RPMI8226 (cell line): ENCODE measurements at places on chromosomes 12 and 14.

DNA sequence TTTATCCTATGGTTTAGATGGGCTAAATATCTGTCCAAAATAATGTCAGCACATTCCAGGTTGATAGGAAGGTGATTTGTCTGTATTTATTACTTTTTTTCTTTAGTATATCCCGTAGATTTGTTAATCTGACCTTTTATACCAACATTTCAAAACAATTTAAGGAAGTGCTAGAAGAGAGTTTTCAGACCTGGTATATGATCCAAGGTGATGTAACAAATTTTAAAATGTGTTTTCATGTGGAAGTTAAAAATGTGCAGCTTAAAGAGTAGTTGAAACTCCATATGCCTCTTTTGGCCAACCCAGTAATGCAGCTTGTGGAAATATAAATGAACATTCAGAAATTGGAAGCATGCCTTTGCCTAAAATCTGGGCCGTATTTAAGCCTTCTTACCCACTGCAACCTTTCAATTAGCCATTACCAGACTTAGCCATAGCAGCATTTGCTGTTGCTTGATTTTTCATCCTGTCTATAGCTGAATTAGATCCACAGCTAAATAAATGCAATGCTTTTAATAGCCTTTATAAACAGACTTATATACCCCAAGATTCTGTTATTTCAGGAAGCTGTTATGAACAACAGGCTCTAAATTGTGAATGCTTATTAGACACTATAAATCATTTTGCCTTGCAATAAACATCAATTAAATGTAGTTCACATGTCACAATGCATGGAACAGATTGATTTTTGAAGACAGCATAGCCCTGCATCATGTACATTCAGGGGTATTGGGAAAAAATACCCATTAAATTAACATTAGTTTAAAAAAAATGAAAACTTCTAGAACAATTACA, 271.2 kb downstream of the PDZRN4 start:
- DNase-seq: no peak

DNA sequence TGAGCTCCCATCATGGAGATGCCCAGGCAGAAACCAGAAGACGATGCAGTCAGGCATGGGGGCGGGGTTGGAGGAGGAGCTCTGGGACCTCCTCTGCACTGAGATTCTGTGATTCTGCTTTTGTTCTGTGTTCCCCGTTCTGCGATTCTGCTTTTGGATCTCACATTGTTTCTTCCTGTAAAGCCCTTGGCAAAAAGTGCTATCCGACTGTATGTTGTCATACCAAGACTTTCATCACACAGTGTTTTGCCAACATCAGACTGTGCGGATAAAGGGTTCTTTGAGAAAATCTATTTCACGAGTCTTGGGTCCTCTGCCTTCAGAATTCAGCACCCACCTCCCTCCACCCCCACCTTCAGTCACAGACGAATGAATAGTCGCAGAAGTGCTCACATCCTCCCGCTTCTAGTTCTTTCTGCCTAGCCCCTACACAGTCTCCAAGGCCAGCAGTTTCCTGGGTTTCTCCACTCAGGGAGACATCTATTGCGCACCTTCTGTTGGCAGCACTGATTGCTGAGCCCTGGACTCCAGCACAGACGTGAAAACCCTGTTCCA, 24.7 kb upstream of the PWP1 start:
- no peak for DNase-seq

- DNase-seq: no peak
Measured at GRCh38 chr12:78249578-78249977, 418.9 kb downstream of the NAV3 start.

DNA sequence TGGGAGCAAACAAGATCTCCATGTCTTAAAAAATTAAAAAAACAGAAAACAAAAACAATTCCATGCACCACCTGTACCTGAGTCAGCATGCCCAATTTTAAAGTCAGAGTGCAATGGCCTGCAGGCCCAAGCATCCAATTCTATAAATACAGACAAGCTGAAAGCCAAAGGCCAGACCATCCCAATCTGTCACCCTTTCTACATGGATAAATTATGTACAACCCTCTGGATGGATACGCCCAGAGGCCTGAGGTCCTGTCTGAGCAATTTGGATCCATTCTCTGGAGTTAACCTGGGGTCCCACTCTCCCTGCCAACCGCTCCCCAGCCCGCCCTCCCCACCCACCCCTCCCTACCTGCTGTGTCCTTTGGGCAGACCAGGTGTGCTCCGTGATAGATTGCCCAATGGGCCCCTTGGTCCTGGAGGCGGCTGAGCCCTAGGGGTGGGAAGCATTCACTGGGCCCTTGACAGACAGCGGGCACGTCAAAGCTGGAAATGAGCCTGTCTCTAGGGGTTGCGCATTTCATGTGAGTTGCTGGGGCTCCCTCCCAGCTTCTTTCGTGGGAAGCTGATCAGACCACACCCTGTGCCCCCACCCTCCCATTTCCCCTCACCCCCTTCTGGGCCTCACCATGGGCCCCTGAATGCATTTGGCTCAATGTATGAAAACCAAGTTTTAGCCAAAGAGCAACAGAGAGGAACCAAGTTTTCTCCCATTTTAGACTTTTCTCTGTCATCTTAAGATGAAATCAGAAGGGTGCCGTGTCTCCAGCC, 171.3 kb downstream of the BCL11B start:
- no peak for DNase-seq
